ENCODE measurements at places on chromosomes 5 and 9.

GRCh38 chr9:114264806-114265550, 57.9 kb upstream of the ORM1 start:
- no peaks in the 10 kb centered on the region for H3K4me1 ChIP-seq
- no peak overlapping the region for H3K27ac ChIP-seq
- H3K27me3 ChIP-seq: no peaks in the 10 kb centered on the region

DNA sequence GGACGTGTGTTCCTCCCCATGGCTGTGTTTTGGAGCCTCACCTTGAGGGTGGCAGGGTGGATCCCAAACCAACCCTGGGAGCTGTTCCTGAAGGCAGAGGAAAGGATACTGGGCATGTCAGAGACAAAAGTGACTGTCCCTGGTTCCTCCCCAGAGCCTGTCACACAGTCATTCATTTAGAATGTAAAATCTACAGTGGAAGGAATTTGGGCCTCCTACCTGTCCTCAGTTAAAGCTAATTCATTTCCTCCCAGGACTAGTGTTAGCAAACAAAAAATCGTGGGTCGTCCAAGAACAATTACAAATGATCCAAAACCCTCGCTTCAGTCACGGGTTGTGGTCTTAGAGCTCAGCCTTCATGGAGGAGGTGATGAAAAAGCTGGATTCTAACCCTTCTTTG, 83.2 kb downstream of the NDFIP1 start:
- peaks cover 31% of the 10 kb centered on the region for H3K27me3 ChIP-seq
- H3K36me3 ChIP-seq: no peaks in the 10 kb centered on the region
- DNase-seq: no peak
- no peaks in the 10 kb centered on the region for H3K4me1 ChIP-seq
- H3K27ac ChIP-seq: no peak overlapping the region

DNA sequence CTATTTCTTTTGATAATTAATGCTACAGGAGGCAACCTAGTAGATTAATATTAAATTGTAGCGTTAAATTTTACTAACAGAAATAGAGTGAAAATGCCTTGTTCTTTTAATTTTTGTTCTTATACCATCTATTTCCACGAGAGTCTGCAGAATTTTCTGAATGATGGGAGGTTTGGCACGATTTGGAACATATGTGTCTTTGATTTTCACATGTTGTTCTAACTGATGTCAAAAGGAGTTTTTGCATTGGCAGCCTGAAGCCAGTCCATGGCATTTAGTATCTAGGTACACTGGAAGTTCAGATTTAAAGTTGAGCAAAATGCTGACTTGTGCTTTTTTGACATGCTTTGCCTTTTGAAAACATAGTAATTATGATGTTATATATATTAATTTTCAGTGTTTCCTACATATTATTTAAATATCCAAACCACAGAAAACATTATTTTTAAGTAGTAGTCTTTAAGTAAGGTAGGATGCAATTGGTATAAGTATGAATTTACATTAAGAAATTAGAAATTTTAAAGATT, 103.0 kb downstream of the PBX3 start:
- H3K4me1 ChIP-seq: peaks cover 8% of the 10 kb centered on the region
- no peaks in the 10 kb centered on the region for H3K36me3 ChIP-seq
- DNase-seq: no peak
- no peak overlapping the region for H3K4me3 ChIP-seq

DNA sequence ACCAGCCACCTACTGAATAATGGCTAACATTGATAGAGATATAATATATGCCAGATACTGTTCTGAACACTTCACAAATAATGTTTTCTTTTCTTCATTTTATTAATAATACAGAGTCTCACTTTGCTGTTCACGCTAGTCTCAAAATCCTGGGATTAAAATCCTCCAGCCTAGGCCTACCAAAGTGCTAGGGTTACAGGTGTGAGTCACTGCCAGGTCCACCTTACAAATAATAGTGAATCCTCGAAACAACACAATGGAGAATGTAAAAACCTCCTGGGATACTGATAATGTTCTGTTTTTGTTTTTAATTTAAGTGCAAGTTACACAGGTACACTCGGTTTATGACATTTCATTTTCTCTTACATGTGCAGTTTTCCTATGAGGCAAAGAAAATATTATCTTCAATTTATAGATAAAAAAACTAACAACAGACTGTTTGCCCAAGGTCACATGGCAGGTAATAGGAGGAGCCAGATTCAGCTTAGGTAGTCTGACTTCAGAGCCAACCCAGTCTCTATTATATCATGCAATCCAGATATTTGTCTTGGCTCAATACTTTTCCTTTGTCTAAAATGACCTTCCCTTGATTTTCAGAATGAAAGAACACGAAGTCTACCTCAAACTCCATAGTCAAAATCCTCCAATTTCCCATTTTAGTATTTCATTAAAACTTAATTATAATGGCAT, 7.8 kb downstream of the ZFR start:
- no peak overlapping the region for H3K4me3 ChIP-seq
- H3K27me3 ChIP-seq: no peaks in the 10 kb centered on the region
- no peak overlapping the region for H3K27ac ChIP-seq
- H3K36me3 ChIP-seq: peaks cover 21% of the 10 kb centered on the region
- no peak for DNase-seq

- peaks cover 10% of the 10 kb centered on the region for H3K4me1 ChIP-seq
- H3K27ac ChIP-seq: no peak overlapping the region
- no peak overlapping the region for H3K4me3 ChIP-seq
- no peaks in the 10 kb centered on the region for H3K27me3 ChIP-seq
- no peak for DNase-seq
- H3K36me3 ChIP-seq: no peaks in the 10 kb centered on the region
Measured at GRCh38 chr9:126957687-126958053, 43.1 kb downstream of the RALGPS1 start.

DNA sequence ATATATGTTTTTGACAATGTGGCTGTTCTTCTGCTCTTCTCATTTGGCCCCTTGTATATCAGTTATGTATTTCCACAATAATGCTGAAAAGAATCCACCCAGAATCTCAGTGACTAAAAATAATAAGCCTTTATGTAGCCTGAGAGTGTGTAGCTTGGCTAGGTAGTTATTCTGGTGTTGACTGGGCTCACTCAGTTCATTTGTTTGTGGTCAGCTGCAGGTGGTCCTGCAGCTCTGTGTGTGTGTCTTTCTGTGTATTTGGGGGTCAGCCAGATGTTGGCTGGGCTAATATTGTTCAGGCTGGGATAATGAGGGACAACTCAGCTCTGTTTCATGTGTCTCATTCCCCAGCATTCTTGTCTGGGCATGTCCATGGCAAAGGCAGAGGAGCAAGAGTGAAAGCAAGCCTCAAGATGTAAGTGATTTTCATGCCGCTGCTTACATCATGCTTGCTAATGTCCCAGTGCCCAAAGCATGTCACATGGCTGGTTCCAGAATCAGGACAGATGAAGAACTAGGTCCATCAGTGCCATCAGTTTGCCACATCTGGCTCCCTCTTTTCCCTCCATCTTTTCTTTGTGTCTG, 162.8 kb downstream of the KCTD16 start:
- H3K27me3 ChIP-seq: peaks cover 12% of the 10 kb centered on the region
- no peaks in the 10 kb centered on the region for H3K4me1 ChIP-seq
- H3K36me3 ChIP-seq: no peaks in the 10 kb centered on the region
- no peak overlapping the region for H3K27ac ChIP-seq
- DNase-seq: no peak

DNA sequence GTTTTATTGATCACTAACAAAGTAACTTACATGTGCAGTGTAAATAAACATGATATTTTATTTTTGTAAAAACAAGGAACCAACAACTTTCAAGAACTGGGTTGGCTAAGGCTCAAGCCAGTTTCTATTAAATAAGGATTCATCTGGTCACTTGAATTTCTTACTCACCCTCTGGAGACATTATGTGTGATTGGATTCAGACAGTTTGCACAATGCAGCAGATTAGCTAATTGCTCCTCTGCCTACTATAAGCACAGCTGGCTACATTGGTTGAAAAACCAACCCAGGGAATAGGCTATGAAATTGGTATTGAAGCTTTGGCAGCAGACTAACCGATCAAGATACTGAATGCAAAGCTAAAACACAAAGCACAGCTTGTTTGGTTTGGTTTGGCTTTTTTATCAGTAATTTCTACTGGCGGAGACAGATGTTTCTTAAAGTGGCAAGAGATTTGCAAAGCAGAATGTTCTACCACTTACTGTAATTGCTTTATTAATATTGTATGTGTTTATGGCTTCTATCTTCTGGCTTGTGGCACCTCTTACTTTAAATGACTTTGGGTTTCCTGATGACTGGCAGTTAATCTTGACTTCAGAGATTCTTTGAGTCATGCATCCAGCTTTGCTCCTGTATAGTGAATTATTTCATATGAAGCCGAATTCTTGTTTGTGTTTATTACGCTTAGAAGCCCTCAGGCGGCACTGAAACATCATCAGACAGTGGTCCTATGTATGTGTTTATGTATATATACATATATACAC, 231.5 kb downstream of the MPDZ start:
- no peak overlapping the region for H3K27ac ChIP-seq
- no peak overlapping the region for H3K4me3 ChIP-seq
- peaks cover 14% of the 10 kb centered on the region for H3K27me3 ChIP-seq

DNA sequence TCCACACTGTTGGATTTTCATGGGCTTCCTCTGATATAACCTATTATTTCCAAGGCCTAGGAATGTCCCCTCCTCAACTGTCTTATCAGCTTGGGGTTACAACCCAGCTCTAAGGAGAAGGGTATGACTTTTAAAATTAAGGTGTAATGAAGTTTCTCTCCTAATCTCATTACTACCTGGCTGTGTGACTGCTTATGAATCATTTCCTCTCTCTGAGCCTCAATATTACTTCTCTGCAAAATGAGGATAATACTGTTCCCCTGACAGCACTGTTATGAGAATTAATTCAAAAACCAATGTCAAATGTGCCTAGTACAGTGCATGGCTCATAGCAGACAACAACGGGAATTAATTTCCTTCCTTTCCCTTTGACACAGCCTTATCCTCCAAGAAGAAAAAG, 118.9 kb downstream of the NR6A1 start:
- H3K4me1 ChIP-seq: peaks cover 17% of the 10 kb centered on the region
- no peaks in the 10 kb centered on the region for H3K36me3 ChIP-seq
- no peak for DNase-seq
- no peaks in the 10 kb centered on the region for H3K27me3 ChIP-seq

DNA sequence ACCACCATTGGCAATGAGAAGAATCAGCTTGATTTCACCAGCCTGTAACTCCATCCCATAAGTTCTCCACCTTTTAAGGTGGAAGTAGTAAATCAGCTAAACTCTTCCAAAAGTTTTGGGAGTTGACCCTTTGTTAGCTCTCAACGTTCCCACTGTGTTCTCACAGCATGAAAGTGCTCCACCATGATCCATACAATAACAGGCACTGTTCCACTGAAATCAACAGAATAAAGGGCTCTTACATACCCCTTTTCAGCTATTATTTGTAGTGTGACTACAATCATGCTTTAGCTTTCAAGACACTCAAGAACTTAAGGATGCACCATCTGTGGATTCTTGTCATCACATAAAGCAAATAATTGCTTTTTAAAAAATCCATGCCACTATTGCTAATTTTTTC, 81.6 kb downstream of the PPP2R2B start:
- H3K27ac ChIP-seq: no peak overlapping the region
- H3K4me1 ChIP-seq: no peaks in the 10 kb centered on the region
- H3K27me3 ChIP-seq: peaks cover 62% of the 10 kb centered on the region
- no peak for DNase-seq
- H3K36me3 ChIP-seq: no peaks in the 10 kb centered on the region

- H3K27me3 ChIP-seq: no peaks in the 10 kb centered on the region
- DNase-seq: no peak
- no peak overlapping the region for H3K4me3 ChIP-seq
- no peaks in the 10 kb centered on the region for H3K36me3 ChIP-seq
Measured at GRCh38 chr5:86371061-86371460, 246.7 kb upstream of the COX7C start.

- no peaks in the 10 kb centered on the region for H3K4me1 ChIP-seq
- no peak overlapping the region for H3K4me3 ChIP-seq
- H3K27me3 ChIP-seq: no peaks in the 10 kb centered on the region
Measured at GRCh38 chr9:90774071-90774470, 27.5 kb upstream of the SYK start.

GRCh38 chr5:140143521-140144258, 18.0 kb downstream of the IGIP start:
- no peaks in the 10 kb centered on the region for H3K36me3 ChIP-seq
- no peak overlapping the region for H3K27ac ChIP-seq
- no peak for DNase-seq
- no peak overlapping the region for H3K4me3 ChIP-seq
- peaks cover 15% of the 10 kb centered on the region for H3K4me1 ChIP-seq

GRCh38 chr5:14850419-14851049, 21.0 kb downstream of the ANKH start:
- no peak overlapping the region for H3K4me3 ChIP-seq
- no peaks in the 10 kb centered on the region for H3K27me3 ChIP-seq
- DNase-seq: no peak
- peaks cover 15% of the 10 kb centered on the region for H3K4me1 ChIP-seq
- H3K36me3 ChIP-seq: no peaks in the 10 kb centered on the region
- H3K27ac ChIP-seq: no peak overlapping the region

DNA sequence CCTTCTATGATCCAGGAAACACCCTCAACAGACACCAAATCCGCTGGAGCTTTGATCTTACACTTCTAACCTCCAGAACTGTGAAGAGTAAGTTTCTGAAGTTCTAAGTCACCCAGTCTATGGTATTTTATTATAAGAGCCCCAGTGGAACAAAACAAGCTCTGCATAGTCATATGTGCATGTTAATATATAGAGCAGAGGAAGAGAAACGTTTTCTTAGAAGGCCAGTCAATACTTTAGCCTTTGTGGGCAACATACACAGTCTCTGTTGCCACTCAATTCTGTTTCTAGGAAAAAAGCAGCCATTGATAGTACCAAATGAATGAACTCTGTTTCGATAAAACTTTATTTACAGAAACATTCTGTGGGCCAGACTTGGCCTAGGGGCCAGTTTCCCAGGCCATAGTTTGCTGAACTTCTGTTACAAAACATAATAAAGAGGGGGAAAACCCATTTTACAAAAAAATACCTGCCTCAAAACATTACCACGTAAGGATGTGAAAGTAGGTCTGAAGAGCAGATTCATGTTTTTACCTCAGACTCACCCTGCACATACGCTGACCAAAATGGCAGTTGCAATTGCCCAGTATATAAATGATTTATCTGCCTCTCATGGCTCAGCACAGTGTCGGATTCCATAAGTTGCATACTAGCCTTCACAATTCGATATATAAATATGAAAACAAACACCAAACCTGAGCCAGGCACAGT, 350.5 kb downstream of the SLIT3 start:
- no peak overlapping the region for H3K27ac ChIP-seq
- no peaks in the 10 kb centered on the region for H3K36me3 ChIP-seq
- H3K27me3 ChIP-seq: peaks cover 41% of the 10 kb centered on the region
- H3K4me3 ChIP-seq: no peak overlapping the region

GRCh38 chr5:61816585-61817450, 484.8 kb downstream of the ZSWIM6 start:
- H3K4me3 ChIP-seq: no peak overlapping the region
- peaks cover 30% of the 10 kb centered on the region for H3K27me3 ChIP-seq
- H3K4me1 ChIP-seq: peaks cover 11% of the 10 kb centered on the region
- H3K27ac ChIP-seq: no peak overlapping the region

DNA sequence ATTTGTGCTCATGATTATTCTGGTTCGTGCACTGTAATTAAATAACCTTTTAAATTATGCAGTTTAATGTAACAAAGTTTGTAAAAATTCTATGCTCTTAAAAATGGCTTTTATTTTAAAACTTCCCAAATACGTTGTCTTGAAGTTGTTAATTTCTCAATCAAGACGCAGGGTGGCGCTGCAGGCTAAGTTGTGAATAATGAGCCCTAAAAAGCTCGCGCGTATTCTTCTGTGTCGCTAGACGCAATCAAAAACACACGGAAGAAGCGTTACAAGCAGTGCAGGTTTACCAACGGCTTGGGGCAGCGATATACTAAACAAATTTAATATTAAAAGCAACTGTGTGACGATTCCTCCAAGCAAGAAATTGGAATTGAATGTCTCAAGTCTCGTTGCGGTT, at the start of gene PCDHB4:
TSS of gene PCDHB4 (plus strand) at position 256 of the 400 bp plus-strand sequence. CDS start 181 bp downstream, outside the sequence.
- DNase-seq: no peak
- no peak within 1 kb of the TSS for H3K27ac ChIP-seq
- no peak within 1 kb of the TSS for H3K4me3 ChIP-seq
- H3K36me3 ChIP-seq: no peaks in the 10 kb centered on the region
- H3K27me3 ChIP-seq: no peaks in the 10 kb centered on the region
